ENCODE measurements at places on chromosomes 1 and 21.

DNA sequence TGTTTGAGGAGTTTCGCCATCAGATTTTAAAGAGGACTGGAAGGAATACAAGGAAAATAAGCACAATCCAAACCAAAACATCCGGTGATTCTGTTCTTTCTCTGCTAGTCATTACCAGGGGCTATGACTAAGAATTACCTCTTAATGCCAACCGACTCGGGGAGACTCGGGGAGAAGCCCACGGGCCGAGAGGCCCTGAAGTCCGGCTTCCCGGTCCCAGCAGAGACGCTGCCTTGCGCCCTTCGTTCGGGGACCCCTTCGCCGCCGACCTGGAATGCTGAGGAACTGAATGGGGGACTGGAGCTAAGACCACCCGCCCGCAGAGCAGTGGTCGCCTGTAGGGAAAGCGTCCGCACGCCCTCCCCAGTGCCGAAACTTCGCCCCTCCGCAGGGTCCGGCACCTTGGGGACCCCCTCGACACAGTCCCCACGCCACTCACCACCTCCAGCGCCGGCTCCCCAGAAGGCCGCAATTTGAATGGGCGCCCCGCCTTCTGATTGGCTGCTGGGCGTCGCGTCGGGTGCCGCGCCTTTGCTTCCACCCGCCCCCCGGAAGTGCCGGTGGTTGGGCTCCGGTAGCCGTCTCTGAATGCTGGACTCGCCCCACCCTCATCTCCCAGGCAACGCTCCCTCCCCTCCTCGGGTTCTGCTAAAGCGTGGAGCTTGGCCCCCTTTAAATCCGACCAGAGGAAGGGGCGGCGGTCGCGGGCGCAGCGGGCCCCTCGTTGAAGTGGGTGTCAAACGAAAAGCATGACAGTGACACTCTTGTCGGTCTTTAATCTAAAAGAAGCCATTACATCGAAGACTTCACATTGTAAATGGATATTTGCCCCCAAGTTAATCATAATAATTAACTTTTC, at the start of gene KIF14:
TSS of gene KIF14 (minus strand) at position 479 of the 859 bp plus-strand sequence. CDS start 2,028 bp downstream, outside the sequence.
- peak; percentile 97 for DNase-seq

DNA sequence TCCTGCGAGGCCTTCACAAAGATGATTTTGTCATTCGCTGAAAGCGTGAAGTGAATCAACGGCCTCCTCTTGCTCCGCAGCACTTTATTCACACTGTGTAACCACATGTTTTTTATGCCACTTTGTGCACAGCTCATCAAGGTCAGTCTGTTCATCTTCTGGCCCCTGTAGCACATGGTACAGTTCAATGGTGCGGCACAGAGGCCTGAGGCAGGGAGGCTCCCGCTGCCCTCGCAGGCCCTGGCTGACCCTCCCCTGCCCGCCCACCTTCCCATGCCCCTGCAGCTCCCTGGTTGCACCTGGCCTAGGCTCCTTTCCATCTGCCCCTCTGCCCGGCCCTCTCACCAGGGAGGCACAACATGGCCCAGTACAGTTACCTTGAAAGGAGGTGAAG, 87.5 kb downstream of the CD247 start:
- no peak for DNase-seq

GRCh38 chr1:8016210-8016894, 9.8 kb downstream of the ERRFI1 start:
- DNase-seq, result no peak

DNA sequence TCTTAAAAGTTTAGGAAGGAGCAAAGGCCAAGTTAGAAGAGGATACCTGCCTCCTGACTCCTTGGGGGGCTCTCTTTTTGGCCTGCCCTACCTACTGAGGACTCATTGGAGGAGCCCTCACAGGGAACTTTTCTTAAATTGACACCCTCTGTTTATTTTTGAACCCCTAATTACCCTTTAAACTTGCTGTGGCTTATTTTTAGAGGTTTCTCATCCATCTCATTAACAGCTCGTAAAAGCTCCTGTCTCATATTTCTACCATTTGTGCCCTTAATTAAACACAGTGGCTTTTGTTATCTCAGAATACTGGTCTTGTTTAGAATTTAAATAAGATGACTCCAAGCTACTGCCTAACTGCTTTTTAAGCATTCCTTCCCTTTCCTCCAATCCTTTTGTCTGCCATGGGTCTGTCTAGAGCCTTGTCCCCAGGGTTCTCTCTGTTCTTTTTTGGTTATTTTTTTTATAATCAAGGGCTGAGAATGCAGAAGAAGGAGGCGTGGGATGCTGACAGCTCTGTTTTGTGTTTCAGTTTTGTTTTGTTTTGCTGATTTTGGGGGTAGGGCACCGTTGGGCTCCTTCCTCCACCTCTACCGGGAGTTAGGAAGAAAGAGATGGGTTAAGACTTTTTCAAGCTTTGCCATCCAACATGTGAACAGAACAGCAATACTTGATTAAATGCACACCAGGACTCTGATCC, 78.0 kb downstream of the SYT6 start:
- DNase-seq, result peak; percentile 18

DNA sequence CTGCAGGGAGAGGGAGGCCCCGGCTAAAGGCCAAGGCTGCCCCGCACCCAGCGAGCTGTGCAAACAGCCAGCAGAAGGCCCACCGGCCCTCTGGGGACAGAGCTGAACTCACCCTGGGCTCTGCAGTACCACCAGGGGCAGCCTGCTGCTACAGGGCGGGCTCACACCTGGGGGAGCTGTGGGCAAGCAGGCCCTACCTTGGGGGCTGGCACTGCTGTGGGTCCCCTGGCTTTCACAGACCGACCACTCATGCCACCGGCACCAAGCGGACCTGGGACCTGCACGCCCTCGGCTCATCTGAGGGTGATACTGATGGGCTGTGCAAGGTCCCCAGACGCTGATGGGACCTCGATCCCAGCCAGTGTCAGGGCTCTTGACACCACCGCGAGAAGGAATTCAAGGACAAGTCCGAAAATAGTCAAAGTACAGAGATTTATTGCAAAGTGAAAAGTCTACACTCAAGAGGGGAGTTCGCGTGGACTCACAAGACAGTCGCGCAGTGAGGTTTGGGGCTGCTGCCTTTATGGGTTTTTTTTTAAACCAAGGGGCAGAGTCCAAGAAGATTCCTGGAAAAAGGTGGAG, 61.0 kb upstream of the ADARB1 start:
- DNase-seq, result no peak

DNA sequence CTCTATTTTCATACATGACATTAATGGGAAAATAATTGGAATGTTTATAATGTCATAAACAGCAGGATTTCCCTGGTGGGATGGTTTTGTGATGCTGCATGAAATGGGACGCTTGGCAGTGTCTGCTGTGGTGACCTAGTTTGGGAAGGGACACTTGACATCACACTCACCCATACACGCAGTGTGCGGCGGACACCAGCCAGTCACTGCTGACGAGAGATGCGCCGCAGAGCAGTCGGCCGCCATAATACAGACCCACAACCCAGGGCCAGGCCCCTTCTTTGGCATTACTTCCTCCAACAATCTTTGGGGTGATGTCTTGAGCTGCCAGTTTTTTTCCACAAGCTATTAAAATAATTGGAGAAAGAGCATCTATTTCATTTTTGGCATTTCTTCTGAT, 49.5 kb downstream of the CHODL start:
- DNase-seq, result no peak

DNA sequence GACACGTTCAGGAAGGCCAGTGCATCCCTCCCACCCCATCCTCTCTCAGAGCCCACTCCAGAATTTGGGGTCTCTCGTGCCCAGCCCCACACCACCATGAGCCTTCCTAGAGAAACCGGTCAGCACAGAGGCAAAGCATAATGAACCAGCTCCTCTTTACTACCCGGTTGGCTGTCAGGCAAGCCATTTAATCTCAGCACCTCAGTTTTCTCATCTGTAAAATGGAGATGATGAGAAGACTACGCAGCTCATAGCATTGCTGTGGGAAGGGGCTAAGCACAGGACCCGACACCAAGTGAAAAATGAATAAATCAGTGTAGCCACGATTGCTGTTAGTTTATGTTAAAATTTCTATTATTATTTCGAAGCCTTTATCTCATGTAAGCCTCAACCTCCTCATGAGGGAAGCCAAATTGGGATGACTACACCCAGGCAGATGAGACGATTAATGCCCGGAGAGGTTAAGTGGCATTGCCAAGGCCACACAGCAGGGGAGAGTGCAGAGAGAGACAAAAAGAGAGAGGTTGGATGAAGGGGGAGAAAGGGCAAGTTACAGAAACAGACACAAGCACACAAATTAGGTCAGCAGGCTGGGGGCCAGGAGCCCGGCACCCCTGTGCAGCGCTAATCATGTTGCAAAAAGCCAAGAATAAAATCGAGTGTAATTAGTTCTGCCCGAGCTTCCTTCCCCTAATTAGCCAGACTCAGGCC, 25.7 kb downstream of the SDC3 start:
- DNase-seq, result no peak

DNA sequence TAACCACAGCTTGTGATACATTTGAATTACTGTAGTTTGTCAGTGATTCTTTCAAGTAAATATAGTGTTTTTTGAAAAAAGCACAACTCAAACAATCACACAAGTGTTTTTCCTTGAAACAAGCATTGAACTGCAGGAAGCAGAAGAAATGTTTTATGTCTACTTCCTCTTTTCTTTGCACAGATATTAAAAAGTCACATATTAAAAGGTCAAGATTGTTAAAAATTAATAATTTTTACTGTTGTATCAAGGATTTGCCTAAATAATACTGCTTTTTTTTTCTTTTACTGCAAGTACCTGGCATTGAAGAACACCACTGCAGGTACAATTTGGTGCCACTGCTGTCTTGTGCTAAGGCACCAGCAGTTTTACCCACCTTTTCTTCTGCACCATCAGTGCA, 214.2 kb upstream of the C1orf105 start:
- no peak for DNase-seq

- peak; percentile 52 for DNase-seq
These were observed 405.0 kb upstream of the POU3F1 start for GRCh38 chr1:38451541-38451993.

DNA sequence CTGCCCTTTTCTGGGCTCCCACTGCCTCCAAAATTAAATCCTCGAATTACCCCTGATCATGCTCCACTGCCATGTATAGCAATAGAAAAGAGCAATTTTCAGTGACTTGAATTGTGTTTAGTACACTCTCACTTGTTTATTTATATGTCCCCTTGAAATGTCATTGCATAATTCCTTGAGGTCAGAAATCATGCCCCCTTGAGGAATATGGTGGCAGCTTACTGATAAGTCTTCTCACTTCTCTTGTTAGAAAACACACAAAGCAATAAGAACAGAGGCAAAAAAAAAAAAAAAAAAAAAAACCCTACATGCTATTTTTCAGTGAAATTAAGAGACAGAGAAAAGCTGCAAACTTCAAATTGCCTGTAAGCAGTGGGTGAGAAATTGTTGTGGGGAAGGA, 37.5 kb downstream of the GPR88 start:
- DNase-seq, result no peak

GRCh38 chr21:36125512-36126207, 9.2 kb upstream of the CBR3 start:
- DNase-seq, result peak; percentile 53

DNA sequence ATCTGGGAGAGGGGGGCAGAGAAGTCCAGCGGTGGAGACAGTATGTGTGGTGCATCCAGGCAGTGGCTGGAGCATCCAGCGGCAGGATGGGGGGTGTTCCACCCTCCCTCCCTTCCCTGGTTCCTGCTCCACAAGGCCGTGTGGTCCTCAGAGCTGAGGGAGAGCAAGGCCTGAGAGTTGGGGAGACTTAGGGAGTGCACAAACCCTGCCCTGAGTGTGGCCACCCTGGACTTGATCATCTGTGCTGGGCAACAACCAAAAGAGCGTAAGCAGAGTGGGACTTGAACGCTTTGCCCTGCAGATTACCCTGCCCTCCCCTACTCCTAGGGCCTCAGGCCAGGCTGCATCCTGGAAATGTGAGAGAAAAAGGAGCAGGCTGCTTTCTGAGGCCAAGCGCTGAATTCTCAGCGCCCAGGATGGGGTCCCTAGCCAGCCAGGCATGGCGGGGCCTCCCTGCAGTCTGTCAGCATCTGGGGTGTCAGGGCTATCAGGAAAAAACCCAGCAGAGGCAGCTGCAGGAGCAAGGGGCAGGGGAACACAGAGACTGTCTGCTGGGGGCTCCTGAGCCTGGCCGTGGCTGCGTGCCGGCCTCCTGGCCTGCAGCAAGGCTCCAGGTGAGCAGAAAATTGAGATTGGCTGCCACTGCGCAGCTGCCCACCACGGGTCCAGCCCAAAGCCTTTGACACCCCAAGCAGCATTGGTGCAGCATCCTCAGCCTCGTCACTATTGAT, 266.2 kb downstream of the NPHP4 start:
- DNase-seq, result no peak

GRCh38 chr21:41241341-41241740, 73.4 kb downstream of the BACE2 start:
- no peak for DNase-seq

DNA sequence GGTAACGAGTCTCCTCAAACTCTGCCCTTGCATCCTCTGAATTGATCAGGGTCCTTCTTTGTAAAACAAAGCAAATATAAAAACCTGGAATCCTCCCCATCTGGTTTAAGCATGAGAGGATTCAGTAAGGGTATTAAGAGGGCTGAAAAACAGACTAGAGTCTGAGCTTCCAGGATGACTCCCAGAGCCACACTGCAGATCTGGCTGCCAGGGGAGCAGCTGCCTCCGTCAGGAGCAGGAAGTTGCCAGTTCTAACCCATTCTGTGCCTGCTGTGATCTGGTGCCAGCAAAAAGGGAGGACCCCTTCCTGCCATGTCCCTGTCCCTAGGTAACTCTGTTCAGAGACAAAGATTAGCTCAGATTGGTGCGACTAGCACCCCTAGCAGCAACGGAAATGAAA, 27.5 kb downstream of the SERTAD4 start:
- DNase-seq, result no peak

- DNase-seq, result no peak
These were observed 32.3 kb downstream of the ERRFI1 start for GRCh38 chr1:7993593-7994479.

DNA sequence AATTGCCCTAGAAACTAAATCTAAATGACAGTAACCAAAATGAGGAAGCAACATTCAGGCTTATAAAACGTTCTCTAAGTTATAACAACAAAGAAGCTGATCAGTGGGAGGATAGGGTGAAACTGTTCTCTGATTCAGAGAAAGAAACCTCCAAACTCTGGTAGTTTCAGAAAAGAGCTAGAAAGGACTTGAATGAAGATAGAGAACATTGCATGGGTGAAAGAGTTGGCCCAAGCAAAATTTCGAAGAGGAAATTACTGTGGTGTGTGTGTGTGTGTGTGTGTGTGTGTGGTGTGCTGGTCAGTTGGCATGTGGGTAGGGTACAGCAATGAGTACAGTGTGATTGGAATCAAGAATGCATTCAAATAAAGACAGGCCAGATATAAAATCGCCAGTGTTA, 16.5 kb upstream of the SPAG17 start:
- DNase-seq, result no peak

DNA sequence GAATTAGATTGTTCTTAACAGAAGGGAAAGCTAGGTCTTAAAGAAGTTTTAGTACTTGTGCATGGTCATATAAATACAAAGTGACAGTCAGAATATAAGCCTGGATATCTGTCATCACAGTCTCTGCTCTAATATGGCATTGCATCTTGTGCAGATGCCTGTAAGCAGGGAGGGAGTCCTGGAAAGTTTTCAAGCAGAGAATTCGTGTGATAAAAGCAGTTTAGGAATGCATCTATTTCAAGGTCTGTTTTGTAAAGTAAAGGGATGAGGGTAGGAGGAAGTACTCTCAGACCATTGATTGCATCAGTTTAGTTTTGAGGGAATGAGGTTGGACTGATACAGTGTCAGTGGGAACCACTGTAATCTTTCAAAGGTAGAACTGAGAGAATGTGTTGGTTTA, 30.6 kb downstream of the IARS2 start:
- DNase-seq, result no peak

GRCh38 chr1:168553680-168554553, 10.1 kb upstream of the XCL2 start:
- DNase-seq, result no peak

GRCh38 chr1:27365372-27366112, 1.2 kb downstream of the MAP3K6 start:
- DNase-seq, result peak; percentile 93
